ENCODE measurements at places on chromosomes 11 and 22.
A peak's percentile ranks its signal among the peaks of the same experiment; 100 is the strongest.

GRCh38 chr11:66329165-66329673 lies 7.0 kb downstream of the RIN1 start:
- H3K4me1 ChIP-seq: peaks cover 33% of the 10 kb centered on the region
- H3K36me3 ChIP-seq: peaks cover 30% of the 10 kb centered on the region
- H3K27ac ChIP-seq: no peak overlapping the region

GRCh38 chr11:130125638-130126037 lies 33.9 kb upstream of the ST14 start:
- H3K27ac ChIP-seq: no peak overlapping the region
- H3K27me3 ChIP-seq: no peaks in the 10 kb centered on the region
- peaks cover 14% of the 10 kb centered on the region for H3K4me1 ChIP-seq
- no peak for DNase-seq
- H3K4me3 ChIP-seq: no peak overlapping the region

GRCh38 chr22:38069372-38070249 lies 12.4 kb downstream of the PICK1 start:
- peaks cover 97% of the 10 kb centered on the region for H3K36me3 ChIP-seq
- peak overlapping the region; percentile 96 for H3K27ac ChIP-seq
- H3K4me3 ChIP-seq: no peak overlapping the region
- H3K4me1 ChIP-seq: no peaks in the 10 kb centered on the region

GRCh38 chr22:40123387-40123786 lies 54.3 kb upstream of the TNRC6B start:
- H3K27me3 ChIP-seq: no peaks in the 10 kb centered on the region
- H3K27ac ChIP-seq: no peak overlapping the region
- peaks cover 10% of the 10 kb centered on the region for H3K4me1 ChIP-seq
- no peaks in the 10 kb centered on the region for H3K36me3 ChIP-seq
- no peak overlapping the region for H3K4me3 ChIP-seq
- no peak for DNase-seq

- peaks cover 3% of the 10 kb centered on the region for H3K36me3 ChIP-seq
- no peaks in the 10 kb centered on the region for H3K27me3 ChIP-seq
- no peak overlapping the region for H3K27ac ChIP-seq
- H3K4me3 ChIP-seq: no peak overlapping the region
- no peaks in the 10 kb centered on the region for H3K4me1 ChIP-seq
Observed at GRCh38 chr11:87063982-87064381, 26.2 kb downstream of the TMEM135 start.

DNA sequence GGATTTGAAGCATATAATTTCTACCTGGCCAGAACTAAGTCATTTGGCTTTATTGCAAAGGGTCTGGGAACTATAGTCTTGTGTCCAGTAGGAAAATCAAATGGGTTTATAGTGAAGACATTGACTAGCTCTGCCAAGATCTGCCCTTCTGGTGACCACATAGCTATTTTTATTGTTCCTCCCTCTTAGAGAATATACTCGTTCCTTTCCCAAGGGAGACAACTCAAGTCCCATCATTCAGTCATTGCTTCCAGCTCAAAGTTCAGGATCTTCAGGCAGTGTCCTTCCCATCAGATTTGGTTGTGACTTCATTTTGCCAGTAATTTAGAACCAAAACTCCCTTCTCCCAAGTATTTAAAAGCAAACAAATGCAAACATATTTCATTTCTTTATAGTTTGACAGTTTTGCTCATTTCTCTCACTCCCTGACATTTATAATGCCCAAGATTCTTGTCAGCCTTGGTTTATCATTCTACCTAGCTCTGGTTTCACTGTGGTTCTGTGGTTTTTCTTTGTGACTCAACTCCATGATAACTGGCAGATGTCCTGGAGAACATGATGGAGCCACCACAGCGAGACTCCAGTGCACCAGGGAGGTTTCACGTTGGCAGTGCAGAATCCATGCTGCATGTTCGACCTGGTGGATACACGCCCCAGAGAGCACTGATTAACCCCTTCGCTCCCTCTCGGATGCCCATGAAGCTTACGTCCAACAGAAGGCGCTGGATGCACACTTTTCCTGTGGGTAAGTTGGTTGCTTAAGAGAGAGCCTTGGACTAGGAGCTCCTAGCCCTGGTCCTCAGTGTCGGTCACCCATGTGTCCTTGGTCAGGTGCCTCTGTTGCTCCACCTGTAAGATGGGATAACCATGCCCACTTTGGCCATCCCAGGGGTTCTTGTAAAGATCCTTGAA lies 64.9 kb downstream of the DEPDC5 start:
- H3K27me3 ChIP-seq: no peaks in the 10 kb centered on the region
- no peak overlapping the region for H3K27ac ChIP-seq
- no peak overlapping the region for H3K4me3 ChIP-seq
- H3K4me1 ChIP-seq: no peaks in the 10 kb centered on the region
- no peak for DNase-seq
- H3K36me3 ChIP-seq: peaks cover 100% of the 10 kb centered on the region

- H3K27me3 ChIP-seq: peaks cover 20% of the 10 kb centered on the region
- DNase-seq: no peak
- no peak overlapping the region for H3K4me3 ChIP-seq
- H3K36me3 ChIP-seq: no peaks in the 10 kb centered on the region
- no peaks in the 10 kb centered on the region for H3K4me1 ChIP-seq
Observed at GRCh38 chr11:61531044-61531443, 22.5 kb downstream of the LRRC10B start.

GRCh38 chr11:57597916-57598830 lies 688 bp downstream of the SERPING1 start:
- no peaks in the 10 kb centered on the region for H3K27me3 ChIP-seq
- peak overlapping the region; percentile 98 for H3K27ac ChIP-seq
- H3K36me3 ChIP-seq: no peaks in the 10 kb centered on the region
- peak; percentile 73 for DNase-seq

DNA sequence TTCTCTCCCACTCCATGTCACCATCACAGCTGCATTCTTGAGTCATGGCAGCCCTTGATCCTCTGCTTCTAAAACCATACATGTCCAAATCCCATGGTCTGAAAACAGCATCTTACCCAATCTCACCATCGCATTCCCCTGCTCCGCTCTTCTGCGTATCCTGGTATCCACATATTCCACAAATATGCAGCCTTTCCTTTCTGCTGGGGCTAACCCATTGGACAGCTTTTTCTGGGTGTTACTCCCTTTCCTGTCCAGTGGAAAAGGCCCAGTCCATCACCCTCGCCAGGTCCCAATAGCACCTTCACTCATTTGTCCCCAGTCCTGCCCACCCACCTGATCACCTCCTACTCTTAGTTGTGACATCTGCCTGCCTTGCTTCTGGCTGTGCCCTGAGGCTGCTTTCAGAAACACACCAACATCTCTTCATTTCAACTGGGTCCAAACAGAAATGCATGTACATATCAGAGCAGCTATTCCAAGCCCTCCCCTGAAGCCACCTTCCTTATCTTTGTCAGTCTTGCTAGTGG lies 237.6 kb upstream of the TBCEL start:
- H3K27me3 ChIP-seq: peaks cover 7% of the 10 kb centered on the region
- no peak overlapping the region for H3K27ac ChIP-seq
- H3K4me1 ChIP-seq: no peaks in the 10 kb centered on the region
- H3K36me3 ChIP-seq: no peaks in the 10 kb centered on the region
- H3K4me3 ChIP-seq: no peak overlapping the region
- DNase-seq: no peak

DNA sequence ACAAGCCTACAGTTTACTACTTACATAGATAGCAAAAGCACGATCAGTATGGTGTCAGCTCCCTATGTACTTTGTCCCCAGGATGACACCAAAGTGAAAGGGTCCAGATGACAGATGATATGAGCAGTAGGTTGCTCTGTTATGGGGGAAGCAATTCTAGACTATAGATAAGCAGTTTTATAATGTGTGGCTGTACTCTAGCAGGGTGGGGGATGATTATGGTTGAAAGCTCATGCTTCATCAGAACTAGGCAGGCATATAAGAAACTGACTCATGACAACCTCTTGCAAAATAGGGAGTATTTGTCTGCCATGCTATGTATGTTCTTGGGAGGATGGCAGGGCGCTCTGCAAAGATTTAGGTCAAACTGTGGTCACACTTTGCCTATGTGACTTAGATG lies 158.2 kb upstream of the ZBED5 start:
- no peaks in the 10 kb centered on the region for H3K36me3 ChIP-seq
- H3K27me3 ChIP-seq: no peaks in the 10 kb centered on the region
- no peak for DNase-seq
- no peak overlapping the region for H3K4me3 ChIP-seq
- H3K4me1 ChIP-seq: no peaks in the 10 kb centered on the region
- H3K27ac ChIP-seq: no peak overlapping the region

DNA sequence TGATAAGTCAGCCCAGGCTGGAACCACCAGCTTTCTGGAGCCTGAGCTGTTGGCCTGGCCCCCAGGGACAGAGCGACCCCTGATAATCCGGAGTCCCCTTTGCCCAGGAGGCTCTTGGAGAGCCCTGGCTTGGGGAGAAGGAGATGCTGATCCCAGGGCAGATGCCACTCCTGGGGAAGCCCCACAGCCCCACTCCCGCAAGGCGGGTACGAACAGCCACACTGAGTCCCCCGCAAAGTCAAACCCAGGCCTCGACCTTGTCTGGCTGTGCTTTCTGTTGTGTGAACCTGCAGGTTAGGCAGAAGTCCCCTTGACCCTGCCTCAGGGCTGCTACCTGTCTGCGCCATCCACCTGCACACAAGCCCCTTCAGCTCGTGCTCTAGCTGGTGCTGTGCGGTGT lies 108.0 kb downstream of the KCNQ1OT1 start:
- H3K36me3 ChIP-seq: no peaks in the 10 kb centered on the region
- no peaks in the 10 kb centered on the region for H3K27me3 ChIP-seq
- no peak overlapping the region for H3K27ac ChIP-seq

DNA sequence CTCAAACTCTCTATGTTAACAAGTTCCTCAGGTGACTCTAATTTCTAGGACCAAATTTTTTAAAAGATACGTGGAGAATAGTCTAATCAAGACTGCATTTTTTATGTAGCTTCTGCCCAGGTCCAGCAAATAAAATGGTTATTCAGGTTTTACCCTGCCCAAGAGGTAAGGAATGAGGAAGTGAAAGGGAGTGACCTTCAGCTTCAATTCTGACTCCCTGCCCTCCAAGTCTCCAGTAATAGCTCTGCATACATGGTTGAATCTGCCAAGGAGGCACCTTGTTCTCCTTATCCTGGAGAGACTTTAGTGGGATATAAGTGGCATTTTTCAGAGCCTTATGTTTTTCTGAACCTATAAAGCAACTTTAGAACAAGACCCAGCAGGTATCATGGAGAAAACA lies 15.5 kb downstream of the MUC15 start:
- DNase-seq: no peak
- H3K4me1 ChIP-seq: no peaks in the 10 kb centered on the region
- no peaks in the 10 kb centered on the region for H3K27me3 ChIP-seq
- H3K27ac ChIP-seq: no peak overlapping the region
- H3K36me3 ChIP-seq: no peaks in the 10 kb centered on the region
- H3K4me3 ChIP-seq: no peak overlapping the region

DNA sequence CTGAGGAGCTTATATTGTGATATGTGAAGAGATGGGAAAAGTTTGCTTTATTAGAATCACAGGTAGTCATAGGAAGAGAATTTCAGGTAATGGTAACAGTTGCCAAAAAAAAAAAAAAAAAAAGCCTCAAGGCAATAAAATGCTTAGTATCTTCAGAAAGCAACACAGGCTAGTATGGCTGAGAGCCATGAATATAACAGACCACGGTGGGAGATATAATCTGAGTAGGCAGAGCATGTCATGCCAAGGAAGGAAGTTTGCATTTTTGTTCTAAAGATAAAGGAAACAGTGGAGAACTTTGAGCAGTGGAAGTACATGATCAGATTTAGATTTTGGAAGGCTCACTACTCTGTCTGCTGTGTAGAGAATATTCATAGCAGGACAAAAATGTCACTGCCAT lies 211.4 kb downstream of the ETS1 start:
- H3K36me3 ChIP-seq: no peaks in the 10 kb centered on the region
- no peak overlapping the region for H3K27ac ChIP-seq
- no peaks in the 10 kb centered on the region for H3K4me1 ChIP-seq
- DNase-seq: no peak

GRCh38 chr11:83523676-83524075 lies 237.5 kb upstream of the CCDC90B start:
- no peaks in the 10 kb centered on the region for H3K36me3 ChIP-seq
- no peak overlapping the region for H3K27ac ChIP-seq
- H3K4me1 ChIP-seq: no peaks in the 10 kb centered on the region
- DNase-seq: no peak

GRCh38 chr11:2999464-2999998 lies 7.4 kb upstream of the NAP1L4 start:
- no peak overlapping the region for H3K4me3 ChIP-seq
- H3K27ac ChIP-seq: peak overlapping the region; percentile 88
- no peaks in the 10 kb centered on the region for H3K27me3 ChIP-seq
- peaks cover 8% of the 10 kb centered on the region for H3K36me3 ChIP-seq
- peaks cover 25% of the 10 kb centered on the region for H3K4me1 ChIP-seq

GRCh38 chr11:67381244-67381972 lies 8.0 kb upstream of the CLCF1 start:
- H3K4me1 ChIP-seq: peaks cover 41% of the 10 kb centered on the region
- no peaks in the 10 kb centered on the region for H3K27me3 ChIP-seq
- no peaks in the 10 kb centered on the region for H3K36me3 ChIP-seq

GRCh38 chr11:115649461-115649860 lies 145.2 kb upstream of the CADM1 start:
- no peak for DNase-seq
- H3K27ac ChIP-seq: no peak overlapping the region
- H3K4me3 ChIP-seq: no peak overlapping the region

DNA sequence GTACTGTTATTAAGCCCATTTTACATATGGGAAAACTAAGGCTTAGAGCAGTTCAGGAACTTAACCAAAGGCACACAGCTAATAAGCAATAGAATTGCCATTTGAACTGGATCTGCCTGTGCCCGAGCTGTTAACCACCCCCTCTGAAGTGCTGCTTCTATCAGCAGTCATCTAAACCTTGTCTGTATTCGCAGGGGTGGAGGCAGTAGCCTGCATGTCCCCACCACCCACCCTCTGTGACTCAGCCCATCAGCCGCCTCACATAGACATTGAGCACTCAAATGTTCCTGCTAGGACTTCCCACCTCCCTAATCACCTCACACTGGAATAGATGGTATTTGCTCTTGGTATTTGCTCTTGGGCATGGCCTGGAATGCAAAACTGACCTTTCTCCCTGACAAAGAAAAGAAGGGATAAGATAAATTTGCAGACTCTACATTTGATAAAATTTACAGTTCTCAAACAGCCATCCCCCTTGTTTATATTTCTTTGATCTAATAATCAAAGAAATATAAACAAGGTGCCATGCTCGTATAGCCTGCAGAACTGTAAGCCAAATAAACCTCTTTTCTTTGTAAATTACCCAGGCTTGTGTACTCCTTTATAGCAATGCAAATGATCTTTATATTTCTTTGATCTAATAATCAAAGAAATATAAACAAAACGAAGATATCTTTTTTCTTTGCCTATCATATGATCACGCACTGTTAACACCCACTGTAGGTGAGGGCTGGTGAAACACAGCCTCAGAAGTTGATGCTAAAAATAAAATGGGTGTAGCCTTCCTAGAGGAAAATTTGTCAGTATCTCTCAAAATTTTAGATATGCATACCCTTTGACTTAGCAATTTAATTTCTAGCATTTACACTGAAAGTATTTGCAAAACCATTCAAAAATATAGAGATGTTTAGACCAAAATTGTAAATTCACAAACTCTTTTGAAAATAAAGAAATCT lies 15.9 kb downstream of the DKK3 start:
- no peak overlapping the region for H3K27ac ChIP-seq
- no peaks in the 10 kb centered on the region for H3K27me3 ChIP-seq
- no peak overlapping the region for H3K4me3 ChIP-seq

GRCh38 chr11:32960553-32961164 lies 55.0 kb upstream of the DEPDC7 start:
- H3K27ac ChIP-seq: no peak overlapping the region
- DNase-seq: no peak
- no peaks in the 10 kb centered on the region for H3K27me3 ChIP-seq
- no peak overlapping the region for H3K4me3 ChIP-seq
- H3K36me3 ChIP-seq: no peaks in the 10 kb centered on the region

Measured in tibial nerve (tissue), 4 donors.